ENCODE measurements at places on chromosomes 4 and X. TPM values are rescaled to one million over a fixed set of nuclear protein-coding genes. Genes with fewer than 3 reads are reported as not detected.

- no peak for DNase-seq
Observed at GRCh38 chr4:105198541-105198940, 51.9 kb downstream of the TET2 start.

GRCh38 chrX:73979551-73980131, 324.3 kb upstream of the ZCCHC13 start:
- DNase-seq, result no peak

DNA sequence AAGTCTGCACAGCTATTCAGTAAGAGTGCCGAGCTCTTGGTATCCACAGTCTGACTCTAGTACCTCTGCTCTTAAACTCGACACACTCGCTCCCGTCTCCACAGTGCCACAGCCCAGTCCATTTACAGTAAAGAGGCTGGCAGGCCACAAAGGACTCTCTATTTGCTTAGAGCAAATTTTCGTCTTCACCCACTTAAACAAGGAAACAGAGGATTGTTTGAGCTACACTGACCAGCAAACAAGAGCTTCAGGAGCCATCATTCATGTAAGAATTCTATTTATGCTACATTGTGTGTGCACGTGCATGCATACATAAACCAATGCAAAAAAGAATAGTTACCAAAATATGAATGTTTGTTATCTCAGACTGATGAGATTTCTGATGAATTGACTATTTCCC, 290.2 kb downstream of the USP46 start:
- no peak for DNase-seq

The HGFAC gene
- 1.1 TPM for total RNA-seq

The EXOSC9 gene
- total RNA-seq, result 58.6 TPM

The DCAF12L1 gene
- not detected for total RNA-seq

GRCh38 chrX:45769761-45770582, 569.3 kb upstream of the DIPK2B start:
- DNase-seq, result no peak

The MAMLD1 gene
- total RNA-seq, result 3.6 TPM

- DNase-seq, result no peak
Observed at GRCh38 chr4:79959652-79960051, 113.4 kb downstream of the ANTXR2 start.

The KIAA1210 gene
- not detected for total RNA-seq

DNA sequence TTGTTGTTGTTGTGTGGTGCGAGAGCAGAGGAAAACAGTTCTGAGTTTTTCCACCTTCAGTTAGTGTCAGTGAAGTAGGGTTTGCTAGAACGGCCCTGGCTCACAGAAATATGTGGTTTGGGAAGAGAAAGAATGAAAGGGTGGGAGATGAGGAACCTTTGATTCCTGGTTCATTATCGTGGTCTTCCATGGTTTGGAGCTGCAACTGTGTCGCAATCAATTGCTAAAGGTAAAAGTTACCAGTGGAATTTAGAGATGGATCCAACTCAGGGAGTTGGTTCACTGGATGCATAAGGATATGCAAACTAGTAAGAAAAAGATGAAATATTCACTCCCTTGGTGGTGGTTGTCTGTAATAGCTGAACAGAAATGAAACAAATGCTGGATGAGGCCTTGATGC, 35.6 kb upstream of the GPR34 start:
- no peak for DNase-seq

GRCh38 chr4:174365018-174365587, 81.4 kb downstream of the CEP44 start:
- peak; percentile 26 for DNase-seq

The SSX4 gene
- not detected for total RNA-seq

Data from HCT116 (cell line).